ENCODE measurements at places on chromosomes 12 and 14. TPM values are rescaled to one million over a fixed set of nuclear protein-coding genes. Genes with fewer than 3 reads are reported as not detected.

Gene ACSM4
- not detected for polyA plus RNA-seq

Gene GPR135
- 2.4 TPM for polyA plus RNA-seq

Gene ARHGEF25
- polyA plus RNA-seq, result 26.0 TPM

Gene FAM90A1
- 0.02 TPM for polyA plus RNA-seq

Gene KERA
- not detected for polyA plus RNA-seq

Gene RNFT2
- polyA plus RNA-seq, result 2.1 TPM

Gene LRTM2
- not detected for polyA plus RNA-seq

Gene IAPP
- not detected for polyA plus RNA-seq

Gene KRT1
- polyA plus RNA-seq, result not detected

Gene MLXIP
- 5.8 TPM for polyA plus RNA-seq

Gene FLVCR2
- polyA plus RNA-seq, result 3.4 TPM

Gene NPFF
- not detected for polyA plus RNA-seq

Gene SLC2A3
- 58.5 TPM for polyA plus RNA-seq

Gene PAX9
- not detected for polyA plus RNA-seq

Gene CD163L1
- 0.82 TPM for polyA plus RNA-seq

Gene AKAP6
- 1.3 TPM for polyA plus RNA-seq

Gene CCDC177
- polyA plus RNA-seq, result not detected

Gene SPTB
- polyA plus RNA-seq, result 0.01 TPM

Gene CLEC14A
- polyA plus RNA-seq, result 0.25 TPM
